ENCODE measurements at places on chromosomes 16 and 17. TPM values are rescaled to one million over a fixed set of nuclear protein-coding genes. Genes with fewer than 3 reads are reported as not detected.
A peak's percentile ranks its signal among the peaks of the same experiment; 100 is the strongest.

DNA sequence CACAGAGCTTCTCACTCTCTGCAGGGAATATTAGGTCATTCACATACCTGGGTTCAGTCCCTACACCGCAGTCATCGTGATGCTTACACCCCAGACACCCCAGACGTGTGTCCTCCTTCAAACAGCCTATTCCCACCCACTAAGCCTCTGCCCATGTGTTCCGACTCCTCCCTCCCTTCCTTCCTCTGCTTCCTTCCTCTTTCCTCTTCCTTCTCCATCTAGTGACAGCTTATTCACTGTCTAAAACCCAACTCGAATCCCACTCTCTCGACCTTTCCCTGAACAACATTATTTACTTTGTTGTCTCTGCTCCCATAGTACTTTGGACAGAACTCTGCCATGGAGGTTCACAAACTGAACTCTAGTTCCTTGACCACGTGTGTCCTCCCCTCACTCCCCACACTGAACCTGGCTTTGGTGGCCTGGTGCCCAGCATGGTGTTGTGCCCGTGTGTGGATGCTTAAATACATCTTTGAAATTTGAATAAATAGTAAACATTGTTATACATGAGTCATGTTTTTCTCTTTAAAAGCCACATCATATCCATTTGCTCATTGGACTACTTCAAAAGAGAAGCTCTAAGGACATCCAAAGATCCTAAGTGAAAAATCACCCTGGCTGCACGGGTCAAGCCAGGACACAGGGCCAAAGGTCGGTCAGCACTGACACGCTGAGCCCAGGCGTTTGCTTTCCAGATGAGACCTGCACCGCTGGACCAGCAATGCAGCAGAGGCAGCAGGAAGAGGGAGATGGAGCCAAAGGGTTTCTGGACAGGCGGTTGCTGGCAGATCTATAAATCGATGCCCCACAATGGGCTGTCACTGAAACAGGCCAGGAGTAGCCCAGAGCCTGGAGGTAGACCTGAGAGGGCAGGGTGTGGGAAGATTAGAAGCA lies 14.1 kb upstream of the G6PC1 start:
- DNase-seq = no peak

GRCh38 chr17:2240541-2240940 lies 63.0 kb downstream of the SMG6 start:
- no peak for DNase-seq

DNA sequence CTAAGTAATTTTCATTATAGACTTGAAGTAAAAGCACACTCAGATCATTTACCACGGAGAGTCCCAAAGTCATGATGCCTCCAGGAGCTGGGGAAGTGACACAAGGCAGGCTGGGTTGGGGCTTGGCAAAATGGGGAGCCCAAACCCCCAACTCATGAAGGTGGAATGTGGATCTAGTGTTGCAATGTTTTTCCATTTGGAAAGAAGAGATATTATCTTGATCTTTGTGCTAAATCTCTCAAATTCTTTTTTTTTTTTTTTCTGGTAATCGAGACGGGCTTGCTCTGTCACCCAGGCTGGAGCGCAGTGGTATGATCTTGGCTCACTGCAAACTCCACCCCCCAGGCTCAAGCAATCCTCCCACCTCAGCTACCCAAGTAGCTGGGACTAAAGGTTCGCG lies 7.5 kb upstream of the KCNG4 start:
- DNase-seq = no peak

DNA sequence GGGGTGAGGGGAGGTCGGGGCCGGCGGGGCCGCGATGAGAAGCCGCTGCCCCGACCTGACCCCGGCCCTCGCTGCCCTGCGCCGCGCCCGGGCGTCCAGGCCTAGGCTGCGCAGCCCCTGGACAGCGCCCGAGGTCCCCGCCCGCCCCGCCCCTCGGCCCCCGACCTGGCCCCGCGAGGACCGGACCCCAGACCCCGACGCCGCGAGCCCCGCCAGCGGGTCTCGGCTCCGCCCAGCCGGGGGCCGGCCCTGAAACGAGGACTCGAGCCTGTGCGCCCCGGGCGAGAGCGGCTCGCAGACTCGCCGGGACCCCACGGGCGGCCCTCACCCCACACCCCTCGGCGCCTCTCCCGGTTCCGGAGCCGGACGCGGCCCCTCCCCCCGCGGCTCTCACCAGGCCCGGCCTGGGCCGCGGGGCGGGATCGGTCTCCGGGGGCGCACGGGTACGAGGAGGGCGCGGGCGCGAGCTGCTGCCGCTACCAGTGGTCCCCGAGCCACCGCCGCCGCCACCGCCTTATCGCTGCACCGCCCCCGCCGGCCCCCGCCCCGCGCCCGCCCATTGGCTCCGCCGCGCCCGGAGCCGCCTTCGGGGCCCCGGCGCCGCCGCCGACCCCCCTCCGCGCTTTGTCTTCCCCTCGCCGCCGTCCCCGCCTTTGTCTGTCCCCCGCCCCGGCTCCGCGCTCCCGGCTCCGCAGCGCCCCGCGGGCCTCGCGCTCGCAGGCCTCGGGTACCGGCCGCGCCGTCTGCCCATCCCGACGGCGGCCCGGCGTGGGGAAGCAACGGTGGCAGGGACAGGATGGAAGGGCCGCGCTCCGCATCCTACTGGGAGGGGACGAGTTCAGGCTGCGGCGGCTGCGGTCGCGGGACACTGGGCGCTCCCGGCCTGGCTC lies at the start of gene LIMD2:
Gene LIMD2 (minus strand): TSS at position 488 of the 890 bp plus-strand sequence. CDS start 827 bp downstream, outside the sequence.
- DNase-seq = peak; percentile 72

DNA sequence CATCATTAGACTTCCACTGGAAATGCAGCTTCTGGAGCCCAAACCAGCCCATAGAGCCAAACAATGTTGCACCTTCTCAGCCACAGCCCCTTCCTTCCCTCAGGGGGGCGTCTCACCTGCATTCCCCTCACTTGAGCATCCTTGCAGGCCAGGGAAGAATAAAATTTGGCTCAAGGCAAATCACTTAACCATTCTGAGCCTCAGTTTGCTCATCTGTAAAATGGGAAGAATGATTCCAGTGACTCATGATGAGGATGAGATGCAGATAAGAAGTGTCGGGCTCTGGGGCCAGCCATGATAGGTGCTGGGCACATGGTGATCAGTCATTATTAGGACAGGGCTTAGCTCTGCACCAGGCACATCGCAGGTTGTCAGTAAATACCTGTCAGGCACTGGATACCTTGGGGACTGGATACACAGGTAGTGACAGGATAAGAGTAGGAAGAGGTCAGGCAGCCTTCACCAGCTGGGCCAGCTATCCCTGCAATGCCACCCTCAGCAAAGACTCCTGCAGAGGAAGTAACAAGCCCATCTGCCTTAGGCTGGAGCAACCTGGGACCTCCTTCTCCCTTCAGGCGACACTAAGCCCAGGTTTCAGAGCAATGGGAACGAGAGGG lies 208.0 kb upstream of the TNRC6C start:
- no peak for DNase-seq

GRCh38 chr17:31738067-31738466 lies 121.0 kb downstream of the COPRS start:
- no peak for DNase-seq

GRCh38 chr16:51919736-51920135 lies 627.2 kb downstream of the TOX3 start:
- DNase-seq = no peak

DNA sequence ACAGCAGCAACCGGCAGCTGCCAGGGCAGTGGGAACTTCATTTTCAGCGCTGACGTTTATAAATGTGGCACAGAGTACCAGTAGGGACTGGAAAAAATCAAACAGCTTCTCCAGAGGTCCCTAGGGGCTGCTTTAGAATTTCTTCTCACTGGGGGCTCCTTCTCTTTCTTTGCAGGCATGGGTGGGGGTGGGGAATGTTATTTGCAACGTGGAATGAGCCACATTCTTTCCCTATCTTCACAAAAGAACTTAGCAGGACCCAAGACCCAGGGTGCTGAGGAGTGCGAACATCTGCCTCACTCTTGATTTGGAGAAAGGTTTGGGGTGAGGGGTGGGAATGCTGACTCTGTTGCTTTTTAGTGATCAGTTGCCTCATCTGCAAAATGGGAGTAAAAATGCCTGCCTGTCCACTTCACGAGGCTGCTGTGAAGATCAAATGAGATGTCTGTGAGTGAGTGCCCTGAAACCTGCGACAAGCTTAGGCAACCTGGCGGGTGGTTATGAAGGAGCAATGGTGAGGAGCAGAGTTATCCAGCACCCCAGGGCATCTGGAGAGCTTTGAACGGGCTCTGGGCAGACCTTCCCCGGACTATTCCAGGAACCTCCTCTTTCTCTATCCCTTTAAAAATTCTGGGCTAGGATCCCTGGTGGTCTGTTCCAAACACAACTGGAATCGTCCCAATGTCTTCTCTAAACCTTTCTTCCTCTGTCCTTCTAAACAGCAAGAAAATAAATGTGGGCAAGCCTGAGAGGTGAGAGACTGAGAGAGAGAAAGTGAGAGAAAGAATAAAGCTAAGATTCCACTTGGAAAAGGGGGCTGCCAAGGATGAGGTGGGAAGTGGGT lies 10.7 kb upstream of the PIPOX start:
- DNase-seq = no peak

GRCh38 chr17:50392621-50393020 lies 4.7 kb downstream of the LRRC59 start:
- DNase-seq = no peak

DNA sequence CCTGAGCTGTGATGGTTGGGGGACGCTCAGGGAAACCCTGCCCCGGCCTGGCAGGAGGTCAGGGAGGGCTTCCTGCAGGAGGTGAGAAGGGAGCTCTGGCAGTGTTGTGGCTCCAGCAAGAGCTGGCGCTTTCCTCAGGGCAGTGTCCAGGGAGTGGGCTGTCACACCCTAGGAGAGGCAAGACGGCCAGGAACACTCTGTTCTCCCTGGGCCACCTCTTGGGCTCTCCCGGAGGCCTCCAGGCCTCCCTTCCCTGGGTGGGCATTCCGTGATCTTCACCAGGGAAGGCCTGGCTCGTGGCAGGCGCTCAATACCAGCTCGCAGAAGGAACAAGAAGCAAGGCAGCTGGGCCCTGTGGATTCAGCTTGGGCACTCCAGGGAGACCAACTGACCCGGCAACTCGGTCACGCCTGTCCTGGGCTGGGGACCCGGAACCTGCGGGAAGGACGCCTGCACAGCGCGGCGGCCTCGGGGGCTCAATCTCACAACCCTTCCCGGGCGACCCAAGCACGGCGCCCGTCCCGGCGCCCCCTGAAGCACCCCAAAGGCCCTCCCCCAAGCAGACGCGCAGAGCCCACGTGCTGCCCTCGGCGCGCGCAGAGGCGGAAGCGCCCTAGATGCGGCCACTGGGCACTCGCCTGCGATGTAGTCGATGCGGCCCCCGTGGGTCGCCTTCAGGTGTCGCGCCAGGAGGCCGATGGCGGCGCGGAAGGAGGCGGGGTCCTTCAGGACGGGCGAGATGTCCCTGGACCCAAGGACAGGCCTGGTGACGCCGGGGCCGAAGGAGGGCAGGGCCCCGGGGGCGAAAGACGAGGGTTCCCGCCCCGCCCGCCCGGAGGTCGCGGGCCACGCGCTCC lies 588 bp downstream of the APRT start:
- DNase-seq = peak; percentile 85

- DNase-seq = no peak
Observed at GRCh38 chr16:53183442-53183841, 128.7 kb downstream of the CHD9 start.

DNA sequence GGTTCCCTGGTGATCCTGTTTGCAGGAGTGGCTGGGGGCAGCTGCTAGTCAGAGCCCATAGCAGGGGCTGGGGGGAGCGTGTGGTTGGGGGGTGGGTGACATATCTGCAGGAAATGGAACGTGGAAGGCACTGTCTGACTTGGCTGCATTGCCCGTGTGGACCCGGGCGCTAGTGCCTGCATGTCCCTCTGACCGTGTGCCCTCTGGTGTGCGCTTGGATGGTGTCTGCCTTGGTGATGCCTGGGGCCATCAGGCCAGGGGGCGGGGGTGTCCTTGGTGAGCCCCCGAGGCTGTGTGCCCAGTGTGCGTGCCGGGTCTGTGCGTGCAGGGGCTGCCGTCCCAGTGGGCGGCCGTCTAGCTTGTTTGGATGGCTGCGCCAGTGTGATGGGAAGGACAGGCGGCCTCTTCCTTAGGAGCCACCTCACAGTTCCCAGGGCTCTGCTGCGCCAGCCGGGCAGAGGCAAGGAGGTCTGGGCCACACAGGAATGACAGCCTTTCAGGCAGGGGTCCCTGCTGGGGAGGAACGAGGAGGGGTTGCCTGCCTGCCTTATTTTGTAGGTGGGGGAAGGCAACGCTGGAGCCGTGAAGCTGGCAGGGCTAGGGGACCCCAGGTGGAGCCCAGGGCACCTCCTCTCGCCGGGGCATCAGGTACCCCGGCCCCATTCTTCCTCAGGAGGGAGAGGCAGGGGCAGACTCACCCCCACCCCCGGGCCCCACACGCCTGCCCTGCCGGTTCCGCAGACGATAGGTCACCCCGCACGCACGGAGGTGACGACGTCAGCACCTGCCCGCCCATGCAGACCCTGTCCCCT lies 693 bp downstream of the NDRG4 start:
- DNase-seq = no peak

DNA sequence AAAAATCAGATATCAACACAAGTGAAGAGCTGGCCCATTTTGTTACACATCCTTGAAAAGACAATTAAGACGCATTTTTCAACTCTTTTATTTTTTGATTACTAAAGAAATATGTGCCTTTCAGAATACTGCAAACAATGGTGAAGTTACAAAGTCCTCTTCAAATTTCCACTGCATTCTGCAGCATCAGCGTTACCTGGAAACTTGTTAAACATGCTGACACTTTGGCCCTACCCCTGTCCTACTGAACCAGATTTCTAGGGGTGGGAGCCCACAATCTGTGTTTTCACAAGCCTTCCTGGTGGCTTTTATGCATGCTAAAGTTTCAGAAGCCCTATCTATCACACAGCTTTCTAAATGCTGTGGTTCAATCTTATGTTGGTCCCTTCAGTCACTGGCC lies 4.5 kb upstream of the CCL14 start:
- DNase-seq = no peak

DNA sequence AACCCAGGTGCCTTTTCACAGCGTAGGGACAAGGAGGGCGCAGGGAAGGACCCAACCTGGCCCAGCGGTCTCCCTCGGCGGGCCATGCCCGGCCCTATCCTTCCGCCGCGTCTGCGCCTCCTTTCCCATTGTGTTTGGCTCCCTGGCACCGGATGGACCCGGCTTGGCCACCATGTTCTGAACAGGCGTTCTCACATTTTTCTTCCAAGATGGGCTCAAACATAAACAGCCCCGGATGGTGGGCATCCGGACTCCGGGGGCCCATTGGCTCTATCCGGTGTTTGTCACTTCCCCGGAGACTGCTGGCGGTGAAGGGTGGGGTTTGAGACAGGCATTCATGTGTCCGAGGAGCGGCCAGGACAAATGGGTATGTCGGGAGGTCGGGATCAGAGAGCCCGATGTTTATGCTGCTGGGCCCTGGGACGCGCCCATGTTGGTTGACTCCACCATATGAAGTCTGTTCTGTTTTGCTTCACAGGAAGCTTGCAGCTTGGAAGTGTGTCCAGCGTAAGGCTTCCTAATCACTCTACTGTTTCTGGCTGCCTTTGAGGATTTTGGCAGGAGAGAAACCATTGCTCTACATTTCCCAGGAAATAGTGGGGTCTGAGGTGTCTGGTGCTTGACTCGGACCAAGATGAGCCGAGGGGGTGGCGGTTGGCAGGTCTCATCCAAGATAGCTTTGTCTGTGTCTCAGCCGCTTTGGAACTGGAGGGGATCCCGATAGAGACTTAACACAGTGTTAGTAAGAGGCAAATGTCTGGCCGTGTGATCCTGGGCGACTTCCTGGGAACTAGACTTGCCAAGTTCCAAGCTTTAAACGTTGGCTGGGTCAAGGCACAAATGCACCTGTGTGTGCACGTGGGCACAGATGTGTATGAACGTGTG lies 188.3 kb downstream of the IRF8 start:
- DNase-seq = no peak

SPECC1 gene
- total RNA-seq = 96.1 TPM

RUNDC3A gene
- 26.2 TPM for total RNA-seq

ATP2C2 gene
- total RNA-seq = 0.61 TPM

PCYT2 gene
- 29.0 TPM for total RNA-seq

C17orf100 gene
- total RNA-seq = 0.87 TPM

KRTAP4-3 gene
- not detected for total RNA-seq

QPRT gene
- total RNA-seq = 136 TPM

DBNDD1 gene
- total RNA-seq = 1.4 TPM

TP53TG3F gene
- 0.11 TPM for total RNA-seq

Data from adrenal gland (tissue), 19 donors.